ENCODE measurements at places on chromosomes 5 and 9. TPM values are rescaled to one million over a fixed set of nuclear protein-coding genes. Genes with fewer than 3 reads are reported as not detected.
A peak's percentile ranks its signal among the peaks of the same experiment; 100 is the strongest.

The SPATA31D4 gene
- total RNA-seq = not detected

The CLTB gene
- 266 TPM for total RNA-seq

GRCh38 chr9:131918481-131918880 is 161.2 kb downstream of the MED27 start:
- ATAC-seq = no peak

DNA sequence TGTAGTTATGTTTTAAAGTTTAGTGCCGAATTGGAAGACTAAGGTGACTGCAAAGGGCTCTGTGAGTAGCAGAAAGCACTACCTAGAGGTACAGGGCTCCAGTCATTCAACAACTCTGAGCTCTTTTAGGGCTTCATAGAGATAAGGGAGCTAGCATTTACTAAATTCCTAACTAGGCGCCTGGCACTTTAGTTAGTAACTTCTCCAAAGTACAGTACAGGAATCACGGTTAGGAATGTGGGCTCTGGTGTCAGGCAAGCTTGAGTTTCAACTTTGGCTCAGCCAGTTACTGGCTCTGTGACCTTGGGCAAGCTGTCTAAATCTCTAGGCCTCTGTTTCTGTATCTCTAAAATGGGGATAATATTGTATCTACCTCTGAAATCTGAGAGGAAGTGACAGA is 115.3 kb downstream of the SLIT3 start:
- ATAC-seq = no peak

- no peak for ATAC-seq
These were observed 67.1 kb upstream of the RIOK2 start for GRCh38 chr5:97250113-97250512.

DNA sequence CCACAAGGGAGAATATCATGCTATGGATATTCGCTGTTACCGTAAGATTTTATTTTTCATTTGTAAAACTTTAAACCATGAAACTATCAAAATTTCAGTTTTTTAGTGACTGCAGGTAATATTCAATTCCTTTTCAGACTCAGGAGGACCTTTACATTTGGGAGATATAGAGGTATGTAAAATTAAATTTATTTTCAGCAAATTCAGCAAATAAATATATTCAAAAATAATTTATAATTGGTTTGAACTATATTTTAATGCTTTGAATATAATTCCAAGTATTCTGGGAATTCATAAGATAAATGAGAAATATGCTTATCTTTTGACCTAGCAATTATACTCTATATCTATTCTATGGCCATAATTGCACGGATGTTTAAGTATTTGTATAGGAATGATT is 7.6 kb downstream of the RFESD start:
- ATAC-seq = no peak

The MELK gene
- total RNA-seq = 18.7 TPM

The PLCXD3 gene
- 0.48 TPM for total RNA-seq

DNA sequence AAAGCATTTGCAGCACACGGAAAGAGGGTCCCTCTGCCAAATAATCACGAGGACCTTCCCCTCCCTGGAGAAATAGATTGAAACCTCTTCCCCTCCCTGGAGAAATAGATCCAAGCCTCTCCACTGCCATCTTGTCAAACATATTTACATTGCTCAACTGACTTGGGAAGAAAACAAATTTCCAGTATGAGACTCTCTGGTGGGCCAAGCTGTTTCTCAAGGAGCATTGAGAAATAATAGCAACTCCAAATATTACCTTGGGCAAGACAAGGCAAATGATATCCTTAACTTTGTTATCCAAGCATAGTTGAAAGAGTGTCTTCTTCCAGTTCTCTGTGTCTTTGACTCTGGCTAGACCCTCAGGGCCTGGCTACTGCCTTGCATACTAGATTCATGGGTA is 45.2 kb upstream of the PALM2AKAP2 start:
- ATAC-seq = no peak

- no peak for ATAC-seq
These were observed 2.8 kb downstream of the MCCC2 start for GRCh38 chr5:71589903-71590302.

The PLEKHG4B gene
- total RNA-seq = 0.36 TPM

- ATAC-seq = no peak
These were observed 324.9 kb downstream of the NPR3 start for GRCh38 chr5:33035851-33036527.

The FANCG gene
- 22.0 TPM for total RNA-seq

GRCh38 chr5:65874241-65874640 is 52.1 kb upstream of the ERBIN start:
- no peak for ATAC-seq

DNA sequence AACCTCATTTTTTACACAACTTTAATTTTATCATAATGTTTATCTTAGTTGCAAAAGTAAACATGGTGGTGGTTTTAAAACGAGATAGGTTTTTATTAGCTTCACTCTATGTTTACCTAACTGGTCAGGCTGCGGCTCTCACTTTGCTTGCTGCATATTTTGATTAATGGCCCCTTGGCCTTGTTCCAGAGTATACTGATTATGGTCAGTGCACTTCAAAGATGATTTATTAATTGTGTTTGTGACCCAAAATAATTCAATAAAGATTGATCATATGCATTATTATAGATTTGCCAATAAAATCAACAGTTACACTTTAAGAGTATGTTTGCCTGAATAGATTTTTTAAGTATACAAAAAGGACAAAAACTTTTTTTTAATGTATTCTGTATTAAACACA is 188.0 kb downstream of the XRCC4 start:
- no peak for ATAC-seq

GRCh38 chr5:57601996-57602395 is 119.4 kb upstream of the ACTBL2 start:
- ATAC-seq = no peak

The FAM163B gene
- total RNA-seq = not detected

GRCh38 chr5:173682313-173682712 is 65.9 kb upstream of the BOD1 start:
- ATAC-seq = no peak

- no peak for ATAC-seq
These were observed 109.0 kb downstream of the GNAQ start for GRCh38 chr9:77922591-77922990.

GRCh38 chr5:135565266-135565665 is 13.5 kb downstream of the CXCL14 start:
- no peak for ATAC-seq

- ATAC-seq = peak; percentile 56
These were observed 28.0 kb upstream of the SYK start for GRCh38 chr9:90773617-90774016.

DNA sequence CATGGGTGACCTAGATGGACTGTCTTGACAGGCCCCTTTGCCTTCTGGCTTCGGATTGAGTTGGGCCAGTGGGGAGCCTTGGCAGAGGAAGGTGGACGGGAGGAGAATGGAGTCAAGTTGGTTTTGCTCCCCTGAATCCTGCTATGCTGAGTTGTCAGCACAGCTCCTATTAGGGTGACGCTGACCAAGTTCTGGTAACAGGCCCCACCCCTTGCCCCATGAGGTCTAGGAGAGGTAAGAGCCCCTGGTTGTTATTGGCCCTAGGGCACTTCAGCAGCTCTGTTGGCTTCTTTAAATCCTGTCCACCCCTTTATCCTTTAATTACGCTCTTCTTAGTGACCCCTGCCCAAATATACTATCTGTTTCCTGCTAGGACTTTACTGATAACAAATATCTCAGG is 39.4 kb upstream of the KIF2A start:
- ATAC-seq = no peak

DNA sequence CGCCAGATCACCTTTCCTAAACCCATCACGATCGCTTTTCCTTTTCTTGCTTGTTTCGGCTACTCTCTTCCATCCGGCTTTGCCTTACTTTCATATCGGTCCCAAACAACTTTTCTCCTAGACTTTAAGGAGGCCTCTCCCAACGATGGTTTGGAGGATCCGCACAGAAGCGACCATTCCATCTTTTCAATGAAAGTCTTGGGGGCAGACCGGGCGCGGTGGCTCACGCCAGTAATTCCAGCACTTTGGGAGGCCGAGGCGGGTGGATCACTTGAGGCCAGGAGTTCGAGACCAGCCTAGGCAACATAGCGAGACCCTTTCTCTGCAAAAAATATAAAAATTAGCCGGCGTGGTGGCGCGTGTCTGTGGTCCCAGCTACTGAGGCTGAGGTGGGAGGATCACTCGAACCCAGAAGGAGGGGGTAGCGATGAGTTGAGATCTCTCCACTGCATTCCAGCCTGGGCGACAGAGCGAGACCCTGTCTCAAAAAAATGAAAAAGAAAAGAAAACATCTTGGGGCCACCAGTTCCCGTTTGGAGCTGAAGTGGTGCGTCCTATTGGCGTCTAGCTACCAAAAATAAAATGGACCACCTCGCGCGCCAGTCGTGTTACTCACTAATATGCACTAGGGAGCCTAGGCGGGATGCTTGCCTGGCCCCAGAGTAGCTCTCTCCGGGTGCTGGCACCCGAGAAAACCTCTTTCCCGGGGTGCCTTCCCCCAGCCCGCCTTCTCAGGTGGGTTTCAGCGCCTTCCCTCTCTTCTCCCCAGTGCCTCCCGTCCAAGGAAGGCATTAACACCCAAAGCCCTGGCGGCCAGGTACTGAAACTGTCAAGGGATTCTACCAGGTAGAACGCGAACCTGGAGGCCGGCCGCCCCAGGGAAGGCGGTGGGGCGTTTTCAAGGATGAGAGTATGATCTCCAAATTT is 800 bp upstream of the AP3B1 start:
- ATAC-seq = peak; percentile 36

The KCNV2 gene
- total RNA-seq = not detected

The GPR21 gene
- total RNA-seq = 0.76 TPM

The ORM2 gene
- total RNA-seq = 0.36 TPM

The SAXO1 gene
- total RNA-seq = not detected

The C1QTNF3 gene
- total RNA-seq = 1.2 TPM

- no peak for ATAC-seq
These were observed 92.2 kb upstream of the MOCS2 start for GRCh38 chr5:53201746-53202145.

GRCh38 chr5:118095115-118095514 is 893.2 kb downstream of the DTWD2 start:
- ATAC-seq = no peak

GRCh38 chr9:111937781-111938426 is 41.3 kb downstream of the UGCG start:
- peak; percentile 62 for ATAC-seq

GRCh38 chr9:92094655-92095054 is 20.6 kb downstream of the SPTLC1 start:
- ATAC-seq = no peak

GRCh38 chr9:79377339-79377855 is 194.4 kb upstream of the TLE4 start:
- ATAC-seq = no peak

GRCh38 chr5:9543311-9543920 is 2.5 kb downstream of the SEMA5A start:
- no peak for ATAC-seq

DNA sequence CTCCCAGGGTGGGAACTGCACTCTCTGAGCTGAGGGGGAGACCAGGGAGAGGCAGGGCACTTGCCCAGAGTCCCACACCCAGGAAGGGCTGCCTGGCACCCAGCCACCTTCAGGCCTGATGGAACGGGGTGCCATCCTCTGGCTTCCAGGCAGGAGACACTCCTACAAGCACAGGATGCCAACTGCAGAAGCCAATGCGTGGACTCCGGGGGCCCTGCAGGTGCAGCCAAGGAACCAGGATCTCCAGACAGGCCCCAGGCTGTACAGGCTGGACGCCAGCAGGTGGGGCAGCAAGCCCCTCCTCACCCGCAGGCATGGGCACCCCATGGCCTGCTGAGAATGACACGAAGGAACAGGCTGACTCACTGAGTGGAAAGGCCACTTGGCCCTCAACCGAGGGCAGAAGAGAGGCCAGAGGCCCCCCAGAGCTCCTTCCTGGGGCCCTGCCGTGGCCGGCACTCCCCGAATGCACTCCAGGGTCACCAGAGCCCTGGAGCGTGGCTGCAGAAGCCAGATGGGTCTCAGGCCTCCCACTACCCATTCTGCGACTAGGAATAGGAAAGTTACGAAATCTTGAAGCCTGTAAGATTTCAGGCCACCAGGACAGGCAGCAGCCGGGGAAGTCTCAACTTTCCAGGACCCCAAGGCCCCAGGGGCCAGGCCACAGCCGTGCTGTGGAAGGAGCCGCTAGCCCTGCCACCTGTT is 15.7 kb downstream of the NACC2 start:
- ATAC-seq = peak; percentile 28

DNA sequence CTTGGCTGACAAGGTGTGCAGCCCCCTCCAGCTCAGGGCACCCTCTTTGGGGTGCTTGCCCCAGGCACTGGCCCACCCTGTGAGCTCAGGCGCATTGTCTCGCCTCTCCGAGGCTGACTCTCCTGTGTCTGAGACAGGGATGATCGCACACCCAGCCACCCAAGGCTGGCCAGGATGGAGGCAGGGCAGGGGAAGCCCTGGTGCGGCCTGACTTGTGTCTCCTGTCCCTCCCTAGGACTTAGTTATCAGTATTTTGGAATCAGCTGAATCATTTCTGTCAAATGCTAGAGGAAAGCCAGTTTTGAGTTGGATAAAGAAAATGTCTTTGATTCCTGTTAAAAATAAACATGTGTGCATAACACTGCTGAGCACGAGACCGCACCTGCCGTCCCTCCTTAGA is 2.5 kb upstream of the DBH start:
- no peak for ATAC-seq
